ENCODE measurements at places on chromosomes 16 and 17.

GRCh38 chr17:79114458-79115301 is 40.1 kb downstream of the ENGASE start:
- no peak for DNase-seq

GRCh38 chr17:36937001-36937958 is at the start of gene LHX1:
Gene LHX1 (plus strand): TSS chr17:36937475. CDS start chr17:36938198, 723 bp downstream.
- DNase-seq, result no peak

GRCh38 chr17:14381606-14382005 is 80.7 kb downstream of the HS3ST3B1 start:
- no peak for DNase-seq

- no peak for DNase-seq
Observed at GRCh38 chr16:68005786-68006286, 6.6 kb upstream of the DPEP2 start.

DNA sequence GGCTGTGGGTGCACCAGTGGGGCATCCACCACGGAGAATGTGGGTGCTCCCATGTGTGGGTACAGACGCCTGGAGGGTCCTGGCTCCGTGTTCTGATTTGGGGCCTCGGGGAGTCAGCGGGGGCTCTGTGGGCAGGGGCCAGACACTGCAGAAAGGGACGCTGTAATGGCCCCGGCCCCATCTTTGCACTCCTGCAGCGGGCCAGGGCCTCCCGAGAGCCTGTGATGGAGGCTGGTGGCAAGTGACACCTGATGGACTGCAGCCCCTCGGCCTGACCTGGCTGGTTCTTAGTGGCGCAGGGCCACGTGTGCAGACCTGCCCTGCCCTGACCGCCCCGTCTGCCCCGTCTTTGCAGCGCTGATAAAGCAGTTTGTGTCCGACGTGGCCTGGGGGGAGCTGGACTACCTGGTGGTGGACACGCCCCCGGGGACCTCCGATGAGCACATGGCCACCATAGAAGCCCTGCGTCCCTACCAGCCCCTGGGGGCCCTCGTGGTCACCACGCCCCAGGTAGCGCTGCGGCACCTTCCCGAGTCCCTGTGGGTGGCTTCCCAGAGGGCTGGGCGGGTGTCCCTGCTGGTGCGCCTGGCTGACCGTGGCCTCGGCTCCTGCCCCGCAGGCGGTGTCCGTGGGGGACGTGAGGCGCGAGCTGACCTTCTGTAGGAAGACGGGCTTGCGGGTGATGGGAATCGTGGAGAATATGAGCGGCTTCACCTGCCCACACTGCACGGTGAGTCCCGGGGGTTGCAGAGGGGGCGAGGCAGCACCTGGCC is 4.7 kb downstream of the NUBP2 start:
- DNase-seq, result no peak

- no peak for DNase-seq
Observed at GRCh38 chr16:27483088-27483437, 66.7 kb downstream of the GTF3C1 start.

- DNase-seq, result no peak
Observed at GRCh38 chr16:73288520-73288919, 240.6 kb upstream of the ZFHX3 start.

DNA sequence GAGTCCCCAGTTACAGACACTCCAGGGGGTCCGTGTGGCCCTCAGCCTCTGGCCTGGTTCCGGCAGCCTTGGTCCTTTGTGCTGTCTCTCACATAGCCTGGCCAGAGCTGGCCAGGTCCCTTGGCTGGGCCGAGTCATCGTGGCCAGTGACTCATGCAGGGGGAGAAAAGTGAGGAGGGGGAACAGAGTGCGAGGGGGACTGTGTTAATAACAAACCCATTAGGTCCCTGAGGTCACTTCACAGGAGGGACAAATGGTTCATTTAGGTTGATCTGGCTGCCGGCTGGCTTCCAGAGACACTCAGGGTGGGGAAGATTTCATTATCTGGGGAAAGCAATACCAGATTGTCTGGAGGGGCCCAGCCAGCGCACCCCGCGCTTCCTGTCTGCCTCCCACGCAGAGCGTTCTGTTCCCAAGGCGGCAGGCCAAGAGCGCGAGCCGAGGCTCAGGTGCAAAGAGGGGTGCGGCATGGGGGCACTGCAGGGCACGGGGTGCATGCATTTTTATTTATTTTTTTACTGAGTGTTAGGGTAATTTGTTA is 223.1 kb downstream of the SEC14L1 start:
- no peak for DNase-seq

DNA sequence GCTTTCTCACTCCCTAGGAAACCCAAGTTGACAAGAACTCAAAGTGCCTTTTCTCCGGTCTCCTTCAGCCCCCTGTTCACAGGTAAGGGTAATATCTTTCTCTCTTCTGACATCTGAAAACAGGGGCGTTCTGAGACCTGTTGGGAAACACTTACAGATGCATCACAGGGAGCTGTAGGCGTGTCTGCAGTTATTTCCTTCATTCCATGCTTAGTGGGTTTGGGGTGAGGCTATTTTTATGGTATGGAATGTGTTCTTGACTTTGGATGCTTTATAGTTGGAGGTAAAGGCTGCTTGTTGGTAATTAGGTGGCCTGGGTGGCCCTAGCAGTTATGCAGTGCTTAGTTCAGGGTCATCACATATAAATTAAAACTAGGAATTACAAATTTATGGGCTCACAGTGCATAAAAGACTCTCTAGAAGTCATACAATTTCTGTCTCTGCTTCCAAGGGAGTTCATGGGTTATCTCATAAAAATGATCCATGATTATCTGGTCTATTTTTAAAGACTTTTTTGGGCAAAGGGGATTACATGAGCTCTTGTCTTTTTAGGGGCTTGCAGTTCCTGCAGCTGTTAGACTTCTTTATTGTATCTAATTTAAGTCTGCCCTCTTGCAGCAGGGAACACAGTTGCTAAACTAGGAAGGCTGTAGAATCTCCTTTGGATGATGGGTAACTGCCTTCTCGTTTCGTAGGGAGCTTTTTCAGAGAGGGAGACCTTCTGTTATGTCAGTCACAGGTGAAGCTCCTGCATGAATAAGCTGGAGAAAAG is 10.2 kb downstream of the SOCS7 start:
- DNase-seq, result no peak

DNA sequence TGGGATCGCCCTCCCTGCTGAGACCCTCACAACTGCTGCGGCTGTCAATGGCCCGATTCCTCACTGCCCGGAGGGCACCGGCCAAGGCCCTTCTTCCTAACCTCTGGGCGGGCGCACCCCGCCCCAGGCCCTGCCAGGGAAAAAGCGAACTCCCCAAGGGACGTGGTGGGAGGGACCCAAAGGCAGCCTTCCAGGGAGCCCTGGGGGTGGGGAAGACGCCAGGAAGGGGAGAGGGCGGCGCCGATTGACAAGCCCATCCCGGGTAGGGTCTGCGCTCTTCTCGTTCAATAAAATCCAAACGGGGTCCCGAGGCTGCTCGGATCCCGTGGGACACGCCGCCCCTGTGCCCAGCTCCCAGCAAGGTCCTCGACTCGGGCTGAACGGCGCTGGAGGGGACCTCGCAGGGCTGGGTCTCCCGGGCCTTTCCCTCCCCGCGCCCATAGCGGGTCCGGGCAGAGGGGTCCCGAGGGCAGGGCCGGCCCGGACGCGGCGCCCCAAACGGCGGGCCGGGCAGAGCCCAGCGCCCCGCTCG is 416 bp downstream of the KIFC3 start:
- DNase-seq, result peak; percentile 52

- DNase-seq, result no peak
Observed at GRCh38 chr17:8160741-8161221, 2.0 kb downstream of the VAMP2 start.
